ENCODE measurements at places on chromosomes 12 and 14. TPM values are rescaled to one million over a fixed set of nuclear protein-coding genes. Genes with fewer than 3 reads are reported as not detected.

LRTM2 gene
- not detected for total RNA-seq

TSPAN11 gene
- total RNA-seq: not detected

GPD1 gene
- total RNA-seq: 0.88 TPM

TAS2R30 gene
- 4.5 TPM for total RNA-seq

CNPY2 gene
- 170 TPM for total RNA-seq

FAM181A gene
- total RNA-seq: not detected

FGF6 gene
- not detected for total RNA-seq

CARMIL3 gene
- total RNA-seq: 3.4 TPM

MAP4K5 gene
- total RNA-seq: 27.5 TPM

OTX2 gene
- total RNA-seq: not detected

PLCZ1 gene
- not detected for total RNA-seq

DGKA gene
- 379 TPM for total RNA-seq

CLEC4A gene
- total RNA-seq: 1.3 TPM

SLC6A15 gene
- total RNA-seq: not detected

KRT2 gene
- not detected for total RNA-seq

SERPINA12 gene
- not detected for total RNA-seq

SMIM41 gene
- not detected for total RNA-seq

KLHL42 gene
- 19.5 TPM for total RNA-seq

NKX2-1 gene
- not detected for total RNA-seq

SLC25A21 gene
- not detected for total RNA-seq

TMED8 gene
- total RNA-seq: 28.4 TPM

CLEC2A gene
- not detected for total RNA-seq

KRT83 gene
- total RNA-seq: not detected

Data from activated T-helper 1 cell treated with anti-CD3 and anti-CD28 coated beads, Interleukin-12 subunit alpha, Interleukin-12 subunit beta, Interleukin-2, Interleukin-4 antibody, amounts not matched to agents 30 ng/mL and 10 ng/mL and 1 ng/mL, durations not matched to agents 14 hours and 24 hours and 36 hours (primary cell).